A172 (cell line): ENCODE measurements at places on chromosomes 1 and 21.

DNA sequence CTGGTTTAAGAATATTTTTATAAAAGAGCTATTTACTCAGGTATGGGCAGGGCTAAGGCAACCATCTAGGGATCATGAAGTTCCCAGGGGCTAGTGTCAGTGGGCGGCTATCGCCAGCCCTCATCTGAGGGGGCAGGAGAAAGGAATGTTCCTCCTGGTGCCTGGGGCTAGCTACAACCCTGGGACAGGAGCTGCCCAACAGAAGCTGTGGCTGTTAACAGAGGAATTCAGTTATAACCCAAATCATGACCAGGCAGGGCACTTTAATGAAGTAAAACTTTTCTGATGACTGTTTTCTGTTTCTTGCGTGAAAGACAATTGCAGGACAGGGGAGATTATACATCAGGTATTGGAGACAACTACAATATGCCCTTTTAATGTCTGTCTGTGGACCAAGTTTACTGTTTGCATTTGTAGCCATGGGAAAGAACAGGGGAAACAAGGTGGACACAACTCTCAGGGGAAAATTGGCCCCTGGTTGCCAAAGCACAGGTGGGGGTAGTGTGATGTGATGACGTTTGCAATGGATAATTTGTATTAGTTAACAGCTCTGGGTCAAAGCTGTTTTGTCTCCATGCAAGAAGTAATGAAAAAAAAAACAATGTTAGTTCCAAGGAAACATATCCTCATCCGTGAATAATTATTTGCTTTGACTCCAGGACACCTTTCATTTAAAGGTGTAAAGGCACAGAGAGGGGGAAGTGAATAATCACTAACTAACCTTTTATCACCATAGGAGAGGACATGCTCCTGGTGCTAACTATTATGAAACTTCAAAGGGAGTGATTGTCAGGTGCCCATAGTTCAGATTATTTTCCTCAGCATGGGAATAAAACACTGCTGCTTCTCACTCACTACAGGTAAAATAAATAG lies 105.2 kb downstream of the TSEN15 start:
- DNase-seq, result no peak

- DNase-seq, result no peak
Measured at GRCh38 chr1:51019811-51020210, 49.8 kb downstream of the CDKN2C start.

- no peak for DNase-seq
Measured at GRCh38 chr1:43719063-43719462, 11.7 kb downstream of the ST3GAL3 start.

DNA sequence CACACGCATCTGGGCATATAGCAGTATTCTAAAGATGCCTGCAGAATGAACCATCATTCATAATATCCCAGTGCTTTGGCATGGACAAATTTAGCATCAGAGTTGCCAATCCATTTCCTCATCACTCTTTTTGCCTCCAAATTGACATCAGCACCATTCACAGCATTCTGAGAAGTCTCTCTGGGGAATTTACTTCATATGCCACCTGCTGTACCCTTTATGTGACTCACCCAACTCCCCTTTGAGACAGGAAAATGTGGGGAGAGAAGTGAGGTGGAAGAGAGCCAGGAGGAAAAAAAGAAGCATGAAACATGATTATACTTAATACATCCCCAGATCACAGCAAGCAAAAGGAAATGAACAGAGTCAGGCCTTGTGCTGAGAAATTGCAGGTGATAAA lies 37.4 kb downstream of the RAB3B start:
- DNase-seq, result peak; percentile 18

- no peak for DNase-seq
Measured at GRCh38 chr1:225155555-225155954, 226.1 kb downstream of the DNAH14 start.

DNA sequence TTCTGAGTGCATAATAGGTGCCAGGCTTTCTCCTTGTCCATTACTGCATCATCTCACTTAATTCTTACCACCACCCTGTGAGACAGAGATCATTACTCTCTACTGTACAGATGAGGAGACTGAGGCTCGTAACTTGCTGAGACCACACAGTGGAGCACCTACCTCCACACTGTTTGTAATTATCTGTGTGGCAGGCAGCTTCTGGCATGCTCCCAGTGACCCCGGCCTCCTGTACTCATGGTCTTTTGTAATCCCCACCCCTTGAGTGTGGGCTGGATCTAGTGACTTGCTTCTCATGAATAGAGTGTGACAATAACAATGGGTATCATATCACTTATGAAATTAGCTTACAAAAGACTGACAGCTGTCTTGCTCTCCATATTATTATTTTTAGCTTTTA lies 407.3 kb downstream of the MATN1 start:
- DNase-seq, result no peak

DNA sequence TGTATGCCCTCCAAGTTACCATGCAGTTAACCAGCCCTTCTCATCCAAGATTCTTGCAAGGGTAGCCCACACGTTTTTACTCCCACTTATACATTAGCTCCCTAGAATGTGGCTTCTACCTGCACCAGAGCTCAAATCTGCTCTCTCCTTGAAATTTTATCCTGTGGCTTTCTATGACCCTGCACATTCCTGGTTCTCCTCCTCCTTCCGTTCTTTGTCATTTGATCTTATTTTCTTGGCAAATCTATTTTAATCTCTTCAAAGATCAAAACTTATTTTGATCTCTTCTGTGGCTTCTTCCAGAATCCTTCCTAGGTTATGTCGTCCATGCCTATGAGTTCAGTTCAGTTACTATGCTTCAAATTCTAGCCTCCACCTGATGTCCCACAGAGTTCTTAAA lies 115.6 kb upstream of the GUCA2B start:
- DNase-seq, result no peak

- DNase-seq, result peak; percentile 71
Measured at GRCh38 chr1:156152628-156153027, 757 bp upstream of the SEMA4A start.

DNA sequence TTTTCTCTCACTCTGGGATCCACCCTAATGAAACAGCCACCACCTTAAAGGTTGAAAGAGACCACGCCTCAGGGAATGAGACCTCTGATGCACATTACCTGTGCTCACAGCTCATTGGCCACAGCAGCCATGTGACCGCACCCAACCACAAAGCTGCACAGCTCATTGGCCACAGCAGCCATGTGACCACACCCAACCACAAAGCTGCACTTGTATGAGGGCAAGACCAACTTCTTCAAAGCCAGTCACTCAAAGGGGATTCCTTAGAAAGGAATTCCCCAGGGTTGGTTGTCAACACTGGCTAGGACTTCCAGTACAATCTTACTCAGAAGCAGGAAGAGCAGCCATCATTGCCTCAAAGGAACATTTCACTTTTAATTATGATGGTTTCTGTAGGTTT lies 43.6 kb upstream of the PDE9A start:
- peak; percentile 18 for DNase-seq

GRCh38 chr1:44777547-44777946 lies 2.2 kb downstream of the RPS8 start:
- no peak for DNase-seq

DNA sequence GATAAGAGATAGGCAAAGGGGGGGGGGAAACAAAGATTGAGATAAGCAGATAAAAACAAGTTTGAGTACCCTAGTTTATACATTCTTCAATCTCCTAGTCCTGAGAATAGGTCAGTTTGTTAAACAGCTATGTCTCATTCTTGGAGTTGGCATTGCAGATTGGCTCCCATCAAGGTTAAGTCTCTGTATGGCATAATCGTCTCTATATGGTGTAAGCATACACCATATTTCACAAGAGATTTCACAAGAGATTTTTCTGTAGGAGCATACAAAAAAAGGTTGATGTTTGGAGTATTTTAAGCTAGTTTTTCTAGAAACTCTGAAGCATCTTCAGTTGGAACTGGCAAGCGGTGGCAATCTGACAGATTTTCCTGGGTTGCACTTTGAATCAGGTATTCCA lies 35.8 kb downstream of the NCAM2 start:
- no peak for DNase-seq
